ENCODE measurements at places on chromosomes 5 and 9.
A peak's percentile ranks its signal among the peaks of the same experiment; 100 is the strongest.

DNA sequence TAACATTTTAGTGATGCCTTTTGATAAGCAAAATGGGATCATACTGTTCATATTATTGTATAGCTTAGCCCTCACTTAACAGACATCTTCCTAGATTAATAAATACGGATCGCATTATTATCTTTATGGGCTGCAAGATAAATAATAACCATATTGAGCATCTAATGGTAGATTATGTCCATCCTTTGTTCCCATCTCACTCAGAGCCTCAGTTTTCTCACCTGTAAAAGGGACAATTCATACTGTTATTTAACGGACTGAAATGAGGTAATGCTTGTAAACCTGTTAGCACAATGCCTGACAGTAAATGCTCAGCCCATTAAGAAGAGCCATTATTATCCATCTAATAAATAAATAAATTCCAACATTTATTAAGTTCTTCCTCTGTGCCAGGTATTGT, 3.0 kb upstream of the RPL26L1 start:
- no peak for DNase-seq

DNA sequence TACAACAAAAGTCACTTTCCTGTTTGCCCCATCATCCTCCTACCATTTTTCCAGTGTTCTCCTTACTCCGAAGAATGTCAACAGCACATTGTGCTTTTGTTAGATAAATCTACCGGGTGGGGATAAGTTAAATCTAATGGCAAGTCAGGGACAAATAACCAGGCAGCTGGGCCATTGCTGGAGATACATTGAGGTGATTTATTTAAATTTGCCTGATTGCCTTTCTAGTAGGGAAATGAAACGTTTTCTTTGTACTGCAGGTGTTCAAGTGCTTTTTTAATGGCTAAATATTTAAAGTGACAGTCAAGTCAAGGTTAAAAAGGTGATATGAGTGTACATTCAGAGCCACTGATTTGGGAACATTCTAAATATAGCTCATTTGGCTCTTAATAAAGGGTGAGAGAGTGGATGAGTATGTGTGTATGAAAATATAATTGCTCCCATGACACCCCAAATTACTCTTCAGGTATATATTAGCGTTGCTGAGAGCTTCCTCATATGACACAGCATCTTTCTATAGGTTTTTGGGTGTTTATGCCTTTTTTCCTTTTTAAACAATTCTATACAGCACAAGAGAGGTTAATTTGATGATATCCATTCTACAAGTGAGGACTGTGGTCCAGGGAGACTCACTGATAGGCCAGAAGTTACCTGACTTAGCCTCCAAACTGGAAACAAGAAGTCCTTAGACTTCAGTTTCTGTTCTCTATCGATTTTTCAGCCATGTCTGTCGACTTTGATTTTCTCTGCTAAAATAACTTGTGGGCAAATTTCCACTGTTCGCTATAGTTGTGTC, 51.9 kb downstream of the DMRT2 start:
- no peak for DNase-seq

DNA sequence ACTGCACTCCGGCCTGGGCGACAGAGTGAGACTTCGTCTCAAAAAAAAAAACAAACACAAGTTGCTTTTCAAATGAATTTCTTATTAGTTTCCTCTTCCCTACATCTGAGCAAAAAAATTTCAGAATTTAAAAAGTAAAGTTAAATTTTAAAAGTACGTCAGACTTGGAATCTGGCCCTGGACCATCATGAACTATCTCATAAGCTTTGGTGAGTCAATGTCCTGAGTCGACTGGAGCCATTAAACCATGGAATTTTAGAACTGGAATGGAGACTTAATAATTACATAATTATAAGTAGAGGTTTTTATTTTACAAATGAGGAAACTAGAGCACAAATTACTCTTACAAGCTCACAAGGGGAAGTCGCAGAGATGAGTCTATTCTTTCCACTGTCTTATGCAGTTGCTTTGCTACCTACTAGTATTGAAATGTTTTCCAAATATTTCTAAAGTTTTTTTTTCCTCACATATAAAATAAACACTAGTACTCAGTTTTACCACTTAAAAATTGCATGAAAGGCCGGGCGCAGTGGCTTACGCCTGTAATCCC, 98.0 kb upstream of the ZNF608 start:
- DNase-seq, result no peak

GRCh38 chr9:88898039-88898720, 93.1 kb upstream of the S1PR3 start:
- DNase-seq, result no peak

GRCh38 chr5:154403776-154404387, 41.9 kb upstream of the SAP30L start:
- DNase-seq, result no peak

- peak; percentile 15 for DNase-seq
These were observed 42.8 kb downstream of the CAMSAP1 start for GRCh38 chr9:135864447-135865049.

- DNase-seq, result no peak
These were observed 281.7 kb downstream of the OSTF1 start for GRCh38 chr9:75369989-75370388.

GRCh38 chr9:83419961-83420360, 118.2 kb downstream of the FRMD3 start:
- DNase-seq, result no peak

DNA sequence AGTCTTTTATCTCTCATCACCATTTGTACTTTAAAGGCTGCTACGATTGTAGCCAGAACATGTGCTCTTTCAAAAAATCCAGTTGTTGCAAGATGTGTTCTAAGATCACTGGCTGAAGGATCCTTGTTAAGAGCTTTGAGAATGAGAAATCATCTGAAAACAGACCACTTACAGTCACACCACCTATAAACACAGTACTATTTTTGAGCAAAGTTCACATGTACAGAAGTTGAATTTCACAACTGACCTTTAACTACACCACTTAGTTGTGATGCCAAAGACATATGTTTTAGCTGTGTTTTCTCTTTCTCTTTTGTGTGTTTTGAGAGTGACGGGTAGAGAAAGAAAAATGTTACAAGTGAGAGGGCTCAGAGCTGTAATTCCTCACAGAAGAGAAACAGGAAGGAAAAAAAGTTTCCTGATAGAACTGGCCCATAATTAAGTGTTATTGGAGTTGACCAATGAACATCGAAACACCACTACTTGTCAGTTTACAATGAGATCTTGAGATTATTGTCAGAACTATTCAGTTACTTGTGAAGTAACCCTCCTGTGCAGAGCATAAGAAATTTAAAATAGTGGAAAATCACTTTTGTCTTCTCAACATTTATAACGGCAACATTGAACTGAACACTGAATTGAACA, 245.4 kb downstream of the MLLT3 start:
- DNase-seq, result no peak

DNA sequence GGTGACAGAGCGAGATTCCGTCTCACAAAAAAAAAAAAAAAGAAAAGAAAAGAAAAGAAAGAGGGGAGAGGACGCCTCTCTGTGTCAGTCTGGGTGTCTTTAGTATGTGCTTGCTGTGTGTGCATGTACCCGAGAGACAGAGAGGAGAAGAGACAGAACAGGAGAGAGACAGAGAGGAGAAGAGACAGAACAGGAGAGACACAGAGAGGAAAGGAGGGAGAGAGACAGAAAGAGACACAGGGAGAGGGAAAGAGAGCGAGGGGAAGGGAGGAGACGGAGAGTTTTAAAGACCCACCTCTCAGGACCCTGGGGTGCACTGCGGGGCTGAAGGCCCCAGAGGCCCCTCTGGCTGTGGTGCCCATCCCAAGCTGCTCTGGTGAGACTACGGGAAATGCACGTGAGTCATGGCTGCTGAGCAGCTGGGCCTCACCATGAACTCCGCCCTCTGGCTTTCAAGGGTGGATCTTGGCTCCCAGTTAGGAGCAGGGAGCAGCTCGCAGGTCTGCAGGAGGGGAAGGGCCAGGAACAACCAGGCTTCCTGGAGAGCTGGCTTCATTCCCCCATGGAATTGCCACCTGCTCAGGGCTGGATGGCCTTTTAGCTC, 7.9 kb downstream of the SLC6A3 start:
- DNase-seq, result peak; percentile 56

DNA sequence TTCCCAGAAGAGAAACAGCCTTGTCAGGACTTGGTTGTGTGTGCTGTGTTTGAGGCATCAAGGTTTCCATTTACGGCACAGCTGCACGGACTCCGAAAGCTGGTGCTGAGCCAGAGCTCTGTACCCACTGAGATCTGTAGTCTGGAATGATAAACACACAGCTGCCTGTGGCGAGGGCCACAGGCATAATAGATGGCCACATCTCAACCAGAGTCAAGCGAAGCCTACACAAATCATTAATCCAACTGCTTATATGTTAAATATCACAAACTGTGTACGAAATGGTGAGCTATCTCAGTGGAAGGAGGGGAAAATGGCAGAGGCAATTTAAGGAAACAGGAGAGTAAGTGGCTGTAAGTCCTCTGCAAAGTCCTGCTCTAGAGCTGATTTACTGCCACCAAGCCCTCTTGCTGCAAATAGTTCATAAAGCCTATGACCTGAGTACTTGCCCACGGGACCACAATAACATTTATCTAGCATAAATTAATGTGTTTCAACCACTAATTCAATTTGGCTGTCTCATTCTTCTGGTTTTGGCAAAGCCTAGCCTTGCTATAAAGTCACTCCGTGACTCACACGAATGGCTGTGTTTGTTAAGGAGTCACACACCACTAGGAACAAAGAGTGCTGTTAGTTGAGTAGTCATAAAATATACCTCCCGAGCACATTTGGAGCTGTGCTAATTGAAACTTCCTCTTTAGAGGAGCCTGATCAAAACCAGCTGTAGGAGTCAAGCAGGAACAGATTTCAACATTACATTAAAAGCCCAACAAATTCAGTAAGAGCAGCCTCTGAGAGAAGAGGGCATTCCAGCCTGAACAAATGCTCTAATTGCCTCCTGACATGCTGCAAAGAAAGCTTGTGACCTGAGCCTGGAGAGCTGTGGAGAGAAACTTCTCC, 738.6 kb upstream of the ZNF608 start:
- DNase-seq, result peak; percentile 65

- no peak for DNase-seq
These were observed 81.3 kb downstream of the PPARGC1B start for GRCh38 chr5:149811453-149811852.

- no peak for DNase-seq
These were observed 51.3 kb downstream of the CRB2 start for GRCh38 chr9:123407217-123407851.

GRCh38 chr9:105216440-105217178, 27.8 kb upstream of the SLC44A1 start:
- DNase-seq, result no peak

DNA sequence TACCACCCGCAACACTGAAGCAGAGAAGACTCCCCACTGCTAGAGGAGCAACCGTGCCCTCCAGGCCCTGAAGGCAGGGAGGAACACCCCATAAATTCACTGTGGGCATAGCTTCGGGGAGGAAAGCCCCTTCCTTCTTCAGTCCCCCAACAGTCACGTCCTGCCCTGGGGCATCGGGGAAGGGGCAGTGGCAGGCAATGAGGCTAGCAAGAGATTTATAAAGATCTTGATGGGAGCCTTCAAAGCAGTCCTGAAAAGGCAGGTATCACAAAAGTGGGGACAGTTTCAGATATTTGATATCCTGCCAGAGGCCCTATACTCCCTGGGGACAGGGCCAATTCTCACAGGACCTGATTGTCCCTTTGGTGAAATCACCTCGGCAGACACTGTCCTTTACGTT, 16.9 kb upstream of the TRIM14 start:
- DNase-seq, result no peak

GRCh38 chr9:132946631-132947295, 2.3 kb upstream of the TSC1 start:
- no peak for DNase-seq

DNA sequence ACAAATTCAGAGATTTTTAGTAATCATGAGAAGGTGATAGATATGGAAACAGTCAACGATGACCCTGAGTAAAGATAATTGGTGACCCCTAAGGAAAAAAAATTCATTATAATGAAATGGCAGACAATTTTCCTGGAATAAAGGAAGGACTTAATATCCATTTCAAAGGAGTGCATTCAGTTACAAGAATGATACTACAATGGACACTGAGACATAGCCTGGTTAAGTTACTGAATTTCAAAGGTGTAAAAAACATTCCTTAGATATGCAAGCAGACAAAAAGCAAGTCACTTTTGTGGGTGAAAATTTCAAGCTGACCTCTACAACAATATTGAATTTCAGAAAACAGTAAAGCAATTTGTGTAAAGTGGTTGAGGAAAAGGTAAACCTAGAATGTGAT, 1012.5 kb upstream of the SEMA6A start:
- no peak for DNase-seq

All from NCI-H146 (cell line).